ENCODE measurements at places on chromosomes 16 and 17.

GRCh38 chr16:48223490-48223889 lies 20.6 kb upstream of the LONP2 start:
- no peak for DNase-seq

GRCh38 chr16:23876256-23876896 lies 40.6 kb downstream of the PRKCB start:
- no peak for DNase-seq

DNA sequence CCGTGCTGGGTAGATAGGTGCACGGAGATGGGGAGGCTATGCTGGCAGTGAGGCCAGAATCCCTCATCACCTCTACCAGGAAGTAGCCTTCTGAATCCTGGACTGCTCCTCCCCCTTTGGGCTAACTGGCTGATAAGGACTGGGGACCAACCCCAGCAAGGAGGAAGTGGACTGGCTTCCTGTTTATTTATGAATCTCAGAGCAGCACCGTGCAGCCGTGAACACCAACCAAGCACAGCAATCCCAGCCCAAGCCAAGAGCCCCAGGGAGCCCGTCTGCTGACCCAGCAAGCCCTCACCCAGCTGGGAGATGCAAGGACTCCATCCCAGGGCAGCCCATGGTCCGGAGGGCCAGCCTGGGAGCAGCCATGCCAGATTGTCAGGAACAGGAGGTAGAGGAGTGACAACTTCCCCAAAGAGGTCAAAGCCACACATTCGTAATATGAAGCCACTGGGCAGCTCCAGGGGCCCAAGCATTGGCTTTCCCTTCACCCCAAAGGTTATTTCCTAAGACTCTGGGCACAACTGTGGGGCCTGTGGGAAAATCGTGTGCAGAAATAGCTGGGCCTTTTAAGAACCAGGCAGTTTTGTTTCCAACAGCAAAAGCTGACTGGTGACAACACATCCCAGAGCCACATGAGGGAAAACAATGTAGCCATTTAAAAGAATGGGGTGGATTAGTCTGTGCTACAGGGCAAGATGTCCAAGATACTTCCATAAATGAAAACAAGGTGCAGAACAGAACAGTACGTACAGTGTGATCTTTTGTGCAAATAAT lies 23.9 kb downstream of the PHB1 start:
- DNase-seq = no peak

- DNase-seq = no peak
Measured at GRCh38 chr16:79595931-79596450, 4.5 kb downstream of the MAF start.

DNA sequence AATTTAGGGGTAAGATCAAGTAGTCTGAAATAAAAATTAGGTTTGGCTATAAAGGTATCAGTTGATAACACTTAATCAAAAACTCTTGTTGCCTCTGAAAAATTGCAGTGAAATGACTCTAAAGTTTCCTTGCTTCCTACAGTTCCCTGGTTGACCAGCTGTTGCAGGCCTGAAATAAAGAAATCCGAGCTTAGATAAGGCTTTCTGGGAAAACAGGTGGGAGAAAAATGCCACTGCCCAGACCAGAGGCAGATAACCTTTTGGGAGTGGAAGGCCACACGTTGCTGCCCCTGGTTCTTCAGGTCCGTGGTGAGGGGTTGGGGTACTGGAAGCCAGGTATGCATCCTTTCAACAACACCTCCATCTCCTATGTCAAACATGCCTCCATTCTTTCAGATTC lies 111.3 kb downstream of the HS3ST3A1 start:
- no peak for DNase-seq

- DNase-seq = peak; percentile 45
Measured at GRCh38 chr16:27867122-27868110, 196.1 kb downstream of the GSG1L start.

DNA sequence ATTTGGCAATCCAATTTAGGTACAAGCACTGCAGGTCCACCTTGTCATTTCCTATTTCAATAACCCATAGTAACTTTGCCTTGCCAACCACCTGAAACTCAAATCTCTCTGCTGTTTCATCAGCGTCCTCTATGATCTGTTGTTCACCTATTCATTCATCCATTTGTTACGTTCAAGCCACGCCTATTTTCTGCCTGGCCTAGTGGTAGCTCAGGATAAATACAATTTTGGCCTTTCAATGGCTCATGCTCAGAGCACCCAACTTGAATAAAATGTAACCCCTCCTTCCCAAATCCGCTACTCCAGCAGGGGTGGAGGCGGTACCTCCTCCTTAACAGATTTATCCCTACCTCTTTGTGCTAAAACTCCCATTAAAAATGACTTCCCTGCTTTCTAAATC lies 3.6 kb upstream of the FBXO47 start:
- DNase-seq = no peak

GRCh38 chr16:49953090-49953489 lies 71.9 kb upstream of the CNEP1R1 start:
- no peak for DNase-seq

DNA sequence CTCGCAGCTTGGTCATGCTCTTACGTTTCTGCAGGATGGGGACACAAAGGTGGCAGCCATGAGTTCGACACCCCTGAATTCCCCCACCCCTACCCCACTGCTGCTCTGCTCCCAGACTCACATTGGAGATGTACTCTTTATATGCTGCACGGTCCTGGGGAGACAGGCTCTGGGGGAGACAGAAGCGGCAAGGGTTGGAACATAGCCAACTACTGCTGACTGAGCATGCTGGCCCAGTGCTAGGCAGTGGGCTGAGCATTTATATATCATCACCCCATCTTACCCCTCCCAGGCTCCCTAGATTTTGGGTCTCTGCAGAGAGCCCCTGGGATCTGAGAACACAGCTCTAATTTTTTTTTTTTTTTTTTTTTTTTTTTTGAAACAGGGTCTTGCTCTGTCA lies 8.1 kb upstream of the ATXN7L3 start:
- DNase-seq = no peak

GRCh38 chr17:55466671-55467070 lies 44.6 kb downstream of the SMIM36 start:
- peak; percentile 40 for DNase-seq

- DNase-seq = peak; percentile 66
Measured at GRCh38 chr16:68040506-68041288, 17.6 kb downstream of the DUS2 start.

GRCh38 chr16:57374067-57374534 lies 1.8 kb downstream of the CX3CL1 start:
- DNase-seq = no peak

DNA sequence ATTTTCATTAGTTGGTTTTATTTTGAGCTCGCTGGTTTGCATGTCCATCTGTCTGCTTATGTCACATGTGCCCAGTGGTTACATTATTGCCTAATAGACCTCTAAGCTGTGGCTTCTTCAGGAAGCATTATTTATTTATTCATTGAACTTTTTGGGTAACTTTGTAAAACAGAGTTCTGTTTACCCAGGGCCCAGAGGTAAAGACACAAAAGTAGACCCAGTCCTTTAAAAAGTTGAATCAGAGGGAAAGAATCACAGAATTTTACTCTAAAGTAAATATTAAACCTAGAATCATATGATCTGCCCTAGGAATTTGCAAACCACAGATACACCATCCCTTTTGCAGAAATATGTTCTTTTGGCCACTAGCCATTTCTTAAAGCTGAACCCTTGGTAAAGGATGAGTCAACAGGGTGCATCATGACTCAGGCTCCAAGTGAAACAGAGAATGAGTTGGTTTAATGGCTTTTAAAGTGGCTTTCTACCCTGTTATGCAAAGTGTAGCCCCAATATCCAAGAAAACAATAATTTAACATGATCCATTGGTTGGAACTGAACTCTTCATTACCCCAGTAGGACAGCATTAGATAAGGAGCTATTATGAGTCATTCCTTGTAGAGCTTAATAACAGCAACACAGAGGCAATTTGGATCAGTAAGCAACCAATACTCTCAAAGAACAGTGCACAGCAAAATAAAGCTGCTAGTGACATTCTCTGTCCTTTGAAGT lies 236.3 kb downstream of the KCNJ2 start:
- no peak for DNase-seq

DNA sequence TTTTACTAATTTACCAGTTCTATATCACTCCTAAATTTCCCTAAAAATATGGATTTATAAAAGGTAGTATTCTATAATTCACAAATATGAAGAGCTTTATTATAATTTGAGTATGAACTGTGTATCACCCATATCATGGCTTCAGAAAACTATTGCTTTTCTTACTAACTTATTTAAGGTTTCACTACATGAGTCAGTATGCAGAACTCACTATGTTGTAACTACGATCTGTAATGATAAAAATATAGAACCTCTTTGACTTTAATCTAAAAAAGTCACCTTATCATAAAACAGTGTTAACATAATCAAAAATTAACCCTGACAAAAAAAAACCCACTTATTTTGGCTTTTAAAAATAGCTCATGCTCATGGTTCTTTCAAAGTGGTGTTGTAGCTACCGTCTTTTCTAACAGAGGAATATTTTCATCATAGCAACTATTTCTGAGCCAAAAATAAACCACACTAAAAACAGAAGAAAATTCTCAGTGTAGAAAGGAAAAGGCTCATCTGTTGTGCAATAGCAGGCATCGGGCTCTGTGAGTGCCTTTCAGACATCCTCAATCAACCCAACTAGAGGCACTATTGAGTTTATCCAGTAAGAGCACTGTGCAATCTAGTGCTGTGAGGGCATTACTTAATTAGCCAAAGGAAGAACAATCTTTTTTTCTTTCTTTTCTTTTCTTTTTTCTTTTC lies 42.1 kb downstream of the ITGAM start:
- no peak for DNase-seq

- DNase-seq = no peak
Measured at GRCh38 chr16:24150282-24150681, 105.9 kb upstream of the CACNG3 start.

DNA sequence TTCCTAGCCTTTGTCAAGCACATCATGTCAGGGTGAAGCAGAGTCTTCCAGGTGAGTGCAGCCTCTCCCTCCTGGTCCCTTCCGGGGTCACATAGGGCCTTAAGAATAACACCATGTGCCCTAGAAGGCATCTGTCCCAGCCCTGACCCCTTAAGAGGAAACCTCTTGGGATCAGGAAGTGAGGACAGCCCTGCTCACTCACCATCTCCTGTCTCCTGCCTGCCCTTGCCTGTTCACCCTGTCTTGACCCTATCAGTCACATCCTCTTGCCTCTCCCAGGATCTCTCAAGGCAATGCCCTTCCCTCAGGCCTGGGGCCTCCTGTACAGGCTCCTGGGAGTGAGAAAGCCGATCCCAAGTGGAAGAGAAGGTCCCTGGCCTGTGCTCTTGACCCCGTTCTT lies 13.9 kb downstream of the MYL4 start:
- DNase-seq = no peak

- no peak for DNase-seq
Measured at GRCh38 chr16:68921637-68922036, 78.3 kb downstream of the TANGO6 start.

DNA sequence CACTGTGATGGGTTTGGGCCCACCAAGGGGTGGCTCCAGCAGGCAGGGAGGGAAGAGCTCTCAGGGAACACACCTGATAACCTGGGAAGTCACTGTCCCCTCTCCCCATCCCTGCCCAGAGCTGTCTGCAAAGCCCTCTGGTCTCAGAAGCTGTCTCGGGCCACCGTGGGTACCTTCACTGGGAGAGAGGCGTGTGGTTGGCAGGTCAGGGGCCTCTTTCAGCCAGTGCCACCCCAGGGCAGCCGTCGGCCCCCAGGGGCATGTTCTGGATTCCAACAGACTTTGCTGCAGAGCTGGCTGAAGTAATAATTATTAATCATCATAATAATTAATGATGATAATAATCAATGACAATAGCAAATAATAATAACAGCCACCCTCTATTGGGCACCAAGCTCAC lies 21.1 kb downstream of the MGAT5B start:
- no peak for DNase-seq

- peak; percentile 76 for DNase-seq
Measured at GRCh38 chr17:4708436-4708835, 2.0 kb upstream of the ARRB2 start.

- DNase-seq = no peak
Measured at GRCh38 chr16:29699324-29700219, 20.6 kb downstream of the QPRT start.

DNA sequence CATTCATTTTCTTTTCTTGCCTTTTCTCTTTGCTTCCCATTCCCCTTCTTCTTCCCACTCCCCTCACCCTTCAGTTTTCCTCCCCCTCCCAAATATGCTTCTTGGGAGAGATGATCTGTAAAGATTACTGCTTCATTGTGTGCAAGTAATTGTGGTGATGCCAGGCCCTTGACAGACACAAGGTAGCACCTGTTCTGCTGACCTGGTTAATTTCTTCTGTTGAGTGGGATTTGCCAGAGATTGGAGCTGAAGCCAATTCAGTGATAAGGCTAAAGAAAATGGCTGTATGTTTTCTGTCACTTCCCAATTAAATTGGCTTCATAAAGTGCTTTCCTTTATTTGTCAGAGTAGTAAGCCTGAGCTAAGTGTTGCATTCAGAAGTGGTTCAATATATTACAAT lies 44.5 kb downstream of the AATF start:
- DNase-seq = peak; percentile 95

GRCh38 chr16:66661210-66661560 lies 35.4 kb downstream of the CMTM4 start:
- no peak for DNase-seq

DNA sequence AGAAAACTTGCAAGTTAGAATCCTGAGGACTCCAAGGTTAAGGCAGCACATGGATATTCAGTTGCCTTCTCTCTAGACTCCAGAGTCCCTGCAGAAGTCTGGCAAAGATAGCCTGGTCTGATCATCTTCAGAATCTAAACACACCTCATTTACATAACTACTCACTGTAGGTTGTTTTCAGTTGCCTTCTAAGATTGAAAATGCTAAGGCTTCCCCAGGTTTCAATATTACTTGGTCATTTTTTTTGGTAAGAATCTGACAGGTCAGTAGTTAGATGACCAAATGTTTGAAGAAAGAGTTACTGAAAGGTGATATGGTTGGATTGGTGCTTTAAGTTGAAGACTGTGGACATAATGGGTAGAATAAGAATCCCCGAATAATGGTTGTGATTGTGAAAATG lies 205.4 kb upstream of the KCNJ16 start:
- DNase-seq = no peak

DNA sequence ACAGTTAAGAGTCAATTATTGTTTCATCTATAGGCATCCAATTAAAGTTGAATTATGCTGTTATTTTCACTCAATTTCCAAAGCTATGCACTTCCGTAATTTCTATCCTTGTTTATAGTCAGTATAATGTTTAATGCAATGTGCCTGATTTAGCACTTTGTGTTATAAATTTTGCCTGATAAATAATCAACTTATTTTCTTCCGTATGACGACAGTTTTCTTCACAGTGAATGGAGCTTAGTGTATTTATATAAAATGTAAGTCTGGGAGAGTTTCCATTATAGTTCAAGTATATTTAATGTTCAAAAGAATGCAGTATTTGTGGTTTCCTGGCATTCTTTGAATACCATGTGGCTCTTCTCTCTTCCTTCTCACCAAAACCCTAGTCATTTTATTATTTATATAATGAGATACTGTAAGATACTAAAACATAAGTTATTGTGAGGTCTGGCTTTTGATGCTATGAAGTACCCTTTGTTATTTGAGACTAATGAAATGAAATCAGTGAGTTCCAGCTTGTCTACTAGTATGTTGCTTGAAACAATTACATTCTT lies 240.6 kb downstream of the PRKCA start:
- no peak for DNase-seq
